ENCODE measurements at places on chromosomes 7 and 10. TPM values are rescaled to one million over a fixed set of nuclear protein-coding genes. Genes with fewer than 3 reads are reported as not detected.

Gene GPR85
- total RNA-seq, result 0.35 TPM

Gene SUFU
- total RNA-seq, result 6.6 TPM

Gene UNCX
- total RNA-seq, result not detected

Gene AGAP3
- total RNA-seq, result 32.2 TPM

Gene TMEM225B
- not detected for total RNA-seq

GRCh38 chr7:131778601-131779000 lies 222.2 kb upstream of the PODXL start:
- H3K27me3 ChIP-seq, result no peaks in the 10 kb centered on the region
- H3K27ac ChIP-seq, result no peak overlapping the region
- H3K36me3 ChIP-seq, result no peaks in the 10 kb centered on the region
- no peak for DNase-seq

GRCh38 chr7:79046061-79046460 lies 407.4 kb downstream of the MAGI2 start:
- H3K27me3 ChIP-seq, result no peaks in the 10 kb centered on the region
- no peak overlapping the region for H3K4me3 ChIP-seq
- no peak overlapping the region for H3K27ac ChIP-seq
- no peaks in the 10 kb centered on the region for H3K36me3 ChIP-seq
- DNase-seq, result no peak
- no peaks in the 10 kb centered on the region for H3K4me1 ChIP-seq

DNA sequence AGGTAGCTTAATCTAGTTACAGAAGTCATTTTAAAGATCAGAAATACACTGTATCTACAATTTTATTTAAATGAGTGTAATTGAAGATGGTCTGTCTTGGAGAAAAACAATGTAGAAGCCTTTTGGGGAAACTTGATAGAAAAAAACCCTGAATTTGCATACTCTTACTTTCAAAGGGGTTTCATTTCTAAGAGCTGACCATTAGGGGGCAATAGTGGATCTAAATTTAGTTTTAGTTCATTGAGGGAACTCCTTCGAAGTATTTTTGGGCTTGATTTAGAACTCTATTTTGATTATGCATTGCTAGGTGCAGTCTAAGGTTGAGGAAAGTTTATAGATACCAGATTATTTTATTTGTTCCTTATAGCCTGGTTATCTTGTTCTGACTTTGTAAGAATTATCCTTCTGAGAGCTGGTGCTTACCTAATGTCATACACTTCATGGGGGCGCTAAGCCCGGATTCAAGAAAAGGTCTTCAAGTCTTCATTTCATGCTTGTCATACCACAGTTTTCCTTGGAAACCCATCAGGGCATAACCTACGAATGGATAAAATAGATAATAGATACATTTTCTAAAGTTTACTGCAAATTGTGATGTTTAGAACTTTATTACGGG lies 69.1 kb upstream of the MXI1 start:
- no peak overlapping the region for H3K4me3 ChIP-seq
- no peaks in the 10 kb centered on the region for H3K36me3 ChIP-seq
- DNase-seq, result peak; percentile 92
- H3K27me3 ChIP-seq, result no peaks in the 10 kb centered on the region
- no peaks in the 10 kb centered on the region for H3K4me1 ChIP-seq

- no peaks in the 10 kb centered on the region for H3K36me3 ChIP-seq
- no peaks in the 10 kb centered on the region for H3K27me3 ChIP-seq
- H3K27ac ChIP-seq, result no peak overlapping the region
Observed at GRCh38 chr10:111303887-111304286, 227.1 kb downstream of the ADRA2A start.

DNA sequence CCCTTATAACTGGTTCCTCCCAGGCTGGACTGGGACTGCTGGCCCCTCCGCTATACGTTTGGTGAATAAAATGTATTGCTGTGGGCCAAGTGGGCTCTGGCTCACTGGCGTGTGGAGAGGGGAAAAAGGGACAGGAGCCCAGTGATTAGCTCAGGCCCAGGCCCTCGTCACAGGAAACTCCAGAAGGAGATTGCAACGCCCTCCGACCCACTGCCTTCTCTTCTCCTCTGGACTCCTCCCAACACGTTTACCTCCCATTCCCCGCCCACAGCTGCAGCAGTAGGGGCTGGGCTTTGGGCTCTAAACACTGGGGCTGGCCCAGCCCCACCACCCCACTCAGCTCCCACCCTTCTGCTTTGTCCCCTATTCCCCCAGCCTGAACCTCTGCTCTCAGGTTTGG lies 173.9 kb downstream of the NEURL1 start:
- no peak for DNase-seq
- H3K27ac ChIP-seq, result no peak overlapping the region
- peaks cover 8% of the 10 kb centered on the region for H3K4me1 ChIP-seq
- H3K4me3 ChIP-seq, result no peak overlapping the region

DNA sequence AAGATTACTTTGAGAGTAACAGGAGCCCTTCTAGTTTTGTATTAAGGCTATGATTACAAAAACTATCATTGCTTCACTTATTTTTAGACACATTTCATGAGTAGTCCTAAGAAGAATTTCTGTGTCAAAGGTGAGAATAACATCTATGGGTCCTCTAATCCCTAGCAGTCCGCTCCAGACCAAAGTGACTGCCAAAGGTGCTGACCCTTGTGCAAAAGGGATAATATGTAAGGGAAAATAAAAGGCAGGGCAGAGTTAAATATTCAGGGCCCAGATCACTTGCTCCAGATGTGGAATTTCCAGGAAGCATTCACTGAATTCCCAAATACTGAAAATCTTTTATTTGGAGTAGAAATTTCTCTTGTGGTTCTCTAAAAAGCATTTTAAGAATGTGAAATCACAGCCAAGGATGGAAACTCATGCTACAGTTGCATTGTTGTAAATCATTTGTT lies 29.3 kb downstream of the RHOBTB1 start:
- H3K36me3 ChIP-seq, result no peaks in the 10 kb centered on the region
- no peaks in the 10 kb centered on the region for H3K4me1 ChIP-seq
- H3K4me3 ChIP-seq, result no peak overlapping the region
- H3K27me3 ChIP-seq, result no peaks in the 10 kb centered on the region

GRCh38 chr10:65325913-65326312 lies 1599.9 kb upstream of the LRRTM3 start:
- no peak overlapping the region for H3K4me3 ChIP-seq
- peak; percentile 74 for DNase-seq
- H3K36me3 ChIP-seq, result no peaks in the 10 kb centered on the region
- no peaks in the 10 kb centered on the region for H3K27me3 ChIP-seq
- peaks cover 14% of the 10 kb centered on the region for H3K4me1 ChIP-seq

DNA sequence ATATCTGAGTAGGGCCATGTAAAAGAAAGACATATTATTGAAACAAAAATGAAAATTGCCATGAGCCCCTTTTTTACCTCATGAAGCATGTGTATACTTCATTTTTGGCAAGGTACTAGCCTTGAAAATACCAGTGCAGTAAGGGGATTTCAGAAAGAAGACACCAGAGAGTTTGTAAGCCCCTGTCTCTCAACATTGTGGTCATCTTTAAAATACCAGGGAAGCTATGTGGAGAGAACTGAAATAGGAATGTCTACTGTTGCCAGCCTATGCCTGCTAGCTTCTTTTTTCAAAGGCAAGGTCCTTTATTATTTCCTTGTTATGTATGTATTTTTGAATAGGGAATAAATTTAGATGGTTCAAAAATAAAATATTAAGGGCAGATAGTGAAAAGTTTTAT lies 57.8 kb downstream of the CASD1 start:
- no peaks in the 10 kb centered on the region for H3K4me1 ChIP-seq
- DNase-seq, result no peak
- no peaks in the 10 kb centered on the region for H3K36me3 ChIP-seq
- H3K27ac ChIP-seq, result no peak overlapping the region

Data from GM23338 (cell line).